ENCODE measurements at places on chromosomes 2 and 18.

DNA sequence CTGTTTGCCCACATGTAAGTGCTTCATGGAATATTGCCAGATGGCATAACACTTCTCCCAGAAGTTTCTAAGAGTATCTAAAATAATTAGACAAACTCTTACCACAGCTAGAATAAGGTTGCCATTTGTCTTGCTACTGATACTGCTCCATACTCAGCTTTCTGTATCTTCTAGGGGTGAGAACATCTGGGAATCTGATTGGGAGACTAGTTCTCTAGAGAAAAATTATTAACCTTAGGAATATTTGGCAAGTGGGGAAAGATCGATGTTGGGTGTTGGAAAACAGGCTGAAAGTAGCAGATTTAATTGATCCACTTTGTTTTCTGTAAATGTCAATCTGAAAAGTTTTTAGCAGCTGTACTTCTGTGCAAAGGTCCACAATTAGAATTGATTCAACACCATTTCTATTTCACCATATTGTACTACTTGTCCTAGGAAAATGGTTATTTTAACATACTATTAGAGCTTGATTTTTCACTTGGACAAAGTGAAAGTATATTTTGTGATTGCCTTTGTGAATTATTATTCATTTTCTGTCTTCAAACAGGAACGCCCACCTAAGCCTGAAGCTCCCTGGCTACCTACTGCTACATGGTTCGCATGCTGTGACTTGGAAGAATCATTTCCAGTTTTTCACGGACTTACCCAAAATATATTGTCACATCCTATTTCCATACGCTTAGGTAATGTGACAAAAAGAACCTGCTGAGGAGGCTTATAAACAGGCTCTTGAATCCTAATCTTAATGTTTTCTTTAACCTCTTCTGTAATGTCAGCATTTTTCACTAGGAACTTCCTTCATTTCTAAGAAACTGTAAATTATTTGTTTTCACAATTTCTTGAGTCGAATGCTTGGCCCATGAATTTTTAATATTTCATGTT, 147.7 kb downstream of the TRABD2A start:
- no peak for DNase-seq

DNA sequence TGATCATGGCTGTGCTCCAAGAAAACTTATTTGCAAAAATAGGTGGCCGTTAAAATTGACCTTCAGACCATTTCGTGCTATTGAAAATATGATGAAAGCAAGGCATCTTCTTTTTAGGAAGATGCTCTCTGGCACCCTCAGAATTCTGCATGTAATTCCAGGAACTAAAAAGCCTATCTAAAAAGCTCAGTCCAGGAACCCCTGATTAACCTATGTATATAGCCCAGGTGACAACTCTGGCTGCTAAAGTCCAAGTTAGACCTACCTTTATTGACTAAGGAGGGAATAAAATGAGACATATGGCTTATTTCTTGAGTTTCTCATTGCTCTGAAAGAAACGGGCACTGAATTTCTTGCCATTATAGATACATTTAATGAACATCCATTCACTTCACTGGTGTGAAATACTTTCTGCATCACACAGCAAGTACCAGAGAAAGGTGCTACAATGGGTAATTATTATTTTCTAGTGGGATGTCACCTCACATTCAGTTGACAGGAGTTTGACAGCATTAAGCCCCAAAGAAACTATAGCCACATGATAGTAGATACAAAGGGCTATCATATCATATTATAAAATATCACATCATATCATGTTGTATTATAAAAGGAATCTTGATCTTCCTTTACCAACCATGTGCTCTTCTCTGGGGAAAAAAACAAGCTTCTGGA, 83.8 kb downstream of the EPHA4 start:
- no peak for DNase-seq

GRCh38 chr2:25831746-25832449, 46.4 kb downstream of the ASXL2 start:
- no peak for DNase-seq

GRCh38 chr2:130378898-130379214, 23.0 kb downstream of the PTPN18 start:
- DNase-seq = no peak

- peak; percentile 84 for DNase-seq
Observed at GRCh38 chr2:28395334-28396061, 2.8 kb downstream of the FOSL2 start.

GRCh38 chr2:71534826-71535225, 81.5 kb downstream of the DYSF start:
- no peak for DNase-seq

GRCh38 chr2:98757904-98758421, 27.0 kb upstream of the MGAT4A start:
- peak; percentile 85 for DNase-seq

DNA sequence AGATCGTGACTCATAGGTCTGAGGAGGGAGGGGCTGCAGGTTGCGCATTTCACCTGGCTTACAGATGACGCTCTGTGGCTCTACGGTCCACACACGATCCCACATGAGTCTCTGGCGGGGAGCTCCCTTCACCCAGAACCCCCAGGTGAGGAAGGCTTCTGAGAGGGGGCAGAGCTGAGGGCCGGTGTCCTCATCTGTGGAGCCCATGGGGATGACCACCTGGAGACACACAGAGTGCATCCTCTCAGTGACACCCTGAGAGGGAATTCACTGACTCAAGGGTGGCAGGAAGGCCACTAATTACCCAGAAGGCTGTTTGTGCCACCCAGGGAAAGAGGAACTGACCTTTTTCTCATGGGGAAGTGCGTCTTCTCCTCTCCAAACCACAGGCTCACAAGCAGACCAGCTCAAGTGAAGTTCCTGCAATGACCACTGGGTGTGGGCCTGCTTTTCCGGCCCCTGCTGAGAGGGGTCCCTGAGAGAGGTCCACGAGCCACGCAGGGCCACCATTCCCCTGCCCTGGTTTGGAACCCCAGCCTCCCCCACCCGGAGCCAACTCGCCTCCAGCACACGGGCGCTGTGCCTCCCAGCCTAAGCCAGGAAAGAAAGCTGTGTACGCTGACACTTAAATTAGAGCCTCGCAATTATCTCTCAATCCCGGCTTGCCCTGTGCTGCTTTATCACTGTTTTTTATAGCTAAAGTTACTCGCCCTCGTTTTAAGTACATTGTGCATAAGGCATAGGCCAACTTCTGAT, 114.1 kb downstream of the BCL11A start:
- no peak for DNase-seq

GRCh38 chr18:58337285-58337684, 291.6 kb downstream of the ALPK2 start:
- no peak for DNase-seq

GRCh38 chr18:74876630-74877243, 279.1 kb downstream of the ZNF407 start:
- DNase-seq = no peak

- no peak for DNase-seq
Observed at GRCh38 chr2:230985519-230986231, 10.2 kb upstream of the SPATA3 start.

DNA sequence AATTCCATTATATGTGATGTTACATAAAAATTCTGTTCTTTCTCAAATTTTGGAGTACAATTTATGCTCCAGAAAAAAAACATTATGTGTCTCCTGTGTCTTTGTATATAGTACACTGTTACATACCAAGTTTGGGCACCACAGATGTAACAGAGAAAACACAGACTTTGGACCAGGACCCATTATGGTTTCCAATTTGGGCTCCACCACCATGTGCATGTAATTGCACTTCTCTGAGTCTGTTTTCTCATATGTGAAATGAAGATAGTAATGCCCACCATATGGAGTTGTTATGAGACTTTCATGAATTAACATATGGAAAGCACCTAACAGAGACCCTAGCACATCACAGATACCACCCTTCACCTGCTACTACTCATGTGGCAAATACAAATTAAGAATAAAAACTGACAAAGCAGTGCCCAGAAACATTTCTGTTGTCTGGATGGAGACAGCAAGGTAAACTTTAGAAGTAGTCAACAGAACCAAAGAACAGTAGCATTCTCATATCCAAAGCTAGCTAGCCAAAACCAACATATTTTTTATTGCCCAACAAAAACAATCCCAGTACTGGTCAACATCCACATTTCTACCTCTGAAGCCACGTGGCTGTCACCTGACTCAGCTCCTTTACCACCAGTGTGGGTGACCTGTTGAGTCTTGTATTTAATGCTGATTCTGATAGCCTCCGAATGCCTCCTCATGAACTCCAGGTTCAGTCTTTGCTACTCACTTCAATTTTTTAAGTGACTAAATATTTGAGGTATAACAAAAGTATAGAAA, 42.9 kb downstream of the ANTXR1 start:
- DNase-seq = no peak

DNA sequence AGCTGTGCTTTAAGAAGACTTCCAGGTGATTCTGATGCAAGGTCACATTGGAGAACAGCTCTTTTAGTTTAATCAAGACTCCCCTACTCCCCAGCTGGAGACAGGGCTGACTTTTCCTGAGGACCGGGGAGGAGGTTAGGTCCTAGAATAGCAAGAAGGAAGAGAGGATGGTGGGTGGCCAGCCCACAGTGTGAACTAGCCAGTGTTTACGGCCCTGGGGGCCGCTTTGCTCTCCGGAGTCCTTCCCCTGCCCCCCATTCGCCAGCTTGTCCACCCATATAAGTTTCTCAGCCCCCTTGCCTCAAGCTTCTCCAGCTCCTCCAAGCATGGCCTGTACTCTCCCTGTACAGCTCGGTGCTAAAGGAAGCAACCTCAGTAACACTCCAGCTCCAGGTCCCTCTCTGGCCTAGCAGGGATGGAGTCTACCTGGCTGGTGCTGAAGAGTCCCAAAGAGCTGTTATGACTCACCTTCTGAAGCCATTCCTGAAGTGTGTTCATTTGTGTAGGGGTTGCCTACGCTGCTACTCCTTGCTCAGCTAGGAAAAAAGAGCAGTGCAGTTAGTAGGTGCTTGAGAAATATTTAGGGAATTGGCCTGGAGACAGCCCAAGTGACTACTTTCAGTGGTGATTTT, 7.9 kb downstream of the INPP4A start:
- DNase-seq = no peak

DNA sequence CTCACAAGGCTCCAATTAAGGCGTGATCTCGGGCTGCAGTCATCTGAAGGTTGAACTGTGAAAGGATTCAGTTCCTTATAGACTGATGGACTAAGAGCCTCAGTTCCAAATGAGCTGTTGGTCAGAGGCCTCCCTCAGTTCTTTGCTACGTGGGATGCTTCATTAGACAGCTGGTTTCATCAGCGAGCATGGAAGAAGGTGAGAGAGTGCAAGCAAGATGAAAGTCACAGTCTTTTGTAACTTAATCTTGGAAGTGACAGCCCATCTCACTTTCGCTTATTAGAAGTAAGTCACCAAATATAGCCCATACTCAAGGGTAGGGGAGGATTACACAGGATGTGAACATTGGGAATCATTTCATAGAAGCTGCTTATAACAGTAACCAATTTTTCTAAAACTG, 26.8 kb downstream of the PPP1CB start:
- no peak for DNase-seq

DNA sequence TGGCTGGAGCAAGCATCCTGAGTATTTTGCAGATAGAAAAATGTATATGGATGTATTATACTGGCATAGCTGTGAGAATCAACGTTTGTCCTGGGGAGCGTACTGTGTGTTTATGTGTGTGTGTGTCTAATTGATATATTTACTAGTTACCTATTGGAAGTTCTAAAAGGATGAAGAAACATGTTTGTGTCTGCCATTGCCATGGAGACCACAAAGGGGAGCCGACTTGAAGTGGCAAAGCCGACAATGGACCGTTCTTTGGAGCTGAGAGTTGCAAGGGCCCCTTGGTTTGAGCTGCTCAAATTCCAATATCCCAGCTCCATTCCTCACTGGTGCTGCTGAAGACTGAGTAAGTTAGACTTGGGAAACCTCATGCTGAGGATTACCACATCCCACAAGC, 14.3 kb upstream of the SLC25A52 start:
- DNase-seq = no peak

- DNase-seq = no peak
Observed at GRCh38 chr2:41768310-41768709, 279.5 kb upstream of the PKDCC start.

DNA sequence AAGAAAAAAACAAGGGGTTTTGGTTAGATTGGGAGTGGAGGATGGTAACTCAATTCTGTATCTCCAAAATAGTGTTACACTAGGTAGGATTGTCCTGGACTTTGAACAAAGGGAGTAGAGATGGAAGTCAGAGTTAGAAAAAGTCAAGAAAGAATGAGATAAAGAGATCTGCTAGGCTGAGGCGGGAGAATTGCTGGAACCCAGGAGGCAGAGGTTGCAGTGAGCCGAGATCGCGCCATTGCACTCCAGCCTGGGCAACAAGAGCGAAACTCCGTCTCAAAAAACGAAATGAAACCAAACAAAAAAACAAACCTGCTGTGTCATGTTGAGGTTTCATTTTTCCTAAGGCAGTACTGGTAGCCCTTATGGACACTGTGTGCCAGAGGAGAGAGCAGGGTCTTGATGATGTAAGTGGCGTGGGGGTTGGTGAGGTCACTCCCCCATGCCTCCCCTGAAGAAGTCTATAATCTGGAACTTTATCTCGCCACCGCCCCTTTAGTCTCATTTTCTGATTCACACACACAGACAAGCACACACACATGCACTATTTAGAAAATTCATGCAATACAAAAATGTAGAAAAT, 10.5 kb downstream of the DRC1 start:
- DNase-seq = no peak

DNA sequence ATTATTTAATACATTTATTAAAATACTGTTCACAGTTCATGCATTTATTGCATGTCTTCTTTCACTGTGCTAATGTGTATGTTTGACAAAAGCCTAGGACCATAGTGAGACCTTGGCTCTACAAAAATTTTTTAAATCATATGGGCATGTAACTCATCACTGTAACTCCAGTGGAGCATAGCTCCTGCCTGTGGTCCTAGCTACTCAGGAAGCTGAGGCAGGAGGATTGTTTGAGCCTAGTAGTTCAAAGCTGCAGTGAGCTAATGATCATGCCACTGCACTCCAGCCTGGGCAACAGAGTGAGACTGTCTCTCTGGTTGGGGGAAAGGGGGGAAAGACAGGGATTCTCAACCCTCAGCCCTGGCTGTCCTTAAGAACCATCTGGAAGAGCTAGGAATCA, 137.8 kb downstream of the PRKCE start:
- no peak for DNase-seq

GRCh38 chr2:105752691-105753358, 8.1 kb downstream of the NCK2 start:
- DNase-seq = no peak

DNA sequence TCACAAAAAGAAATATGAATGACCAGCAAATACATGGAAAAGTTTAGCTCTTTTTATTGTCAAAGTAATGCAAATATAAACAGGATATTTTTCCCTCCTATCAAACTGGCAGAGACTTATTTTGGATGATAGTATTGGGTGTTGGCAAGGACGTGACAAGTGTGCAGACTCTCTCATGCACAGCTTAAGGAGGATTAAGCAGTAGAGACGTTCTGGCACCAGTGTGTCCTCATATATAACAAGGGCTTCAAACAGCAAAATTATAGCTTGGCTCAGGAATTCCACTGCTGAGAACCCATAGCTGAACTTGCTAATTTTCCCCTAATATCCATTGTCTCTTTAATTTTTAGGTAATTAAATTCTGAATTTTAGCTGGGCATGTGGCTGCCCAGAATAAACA, 114.4 kb downstream of the FAM124B start:
- DNase-seq = no peak

DNA sequence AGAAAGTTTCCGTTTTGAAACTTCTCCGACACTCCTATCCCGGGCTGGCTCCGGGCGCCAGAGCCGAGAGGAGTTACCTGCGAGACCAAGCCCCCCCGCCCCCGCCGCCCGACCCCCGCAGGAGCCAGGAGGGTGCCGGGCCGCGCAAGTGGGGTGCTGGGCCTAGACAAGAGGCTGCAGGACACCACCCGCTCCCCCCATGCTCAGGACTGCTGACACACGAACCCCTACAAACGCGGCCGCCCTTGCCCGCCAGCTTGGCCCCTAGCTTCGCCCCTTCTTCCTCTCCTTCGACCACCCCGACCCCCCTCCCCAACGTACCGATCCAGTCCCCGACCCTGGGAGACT, 497 bp downstream of the PLA2R1 start:
- DNase-seq = no peak

Data from right atrium auricular region (tissue), 2 donors.